ENCODE measurements at places on chromosomes 6 and 20. TPM values are rescaled to one million over a fixed set of nuclear protein-coding genes. Genes with fewer than 3 reads are reported as not detected.

Gene CTAGE9
- not detected for total RNA-seq

Gene PRSS16
- total RNA-seq = 17.7 TPM

Gene SLC35D3
- total RNA-seq = 0.57 TPM

Gene ARHGAP40
- 0.26 TPM for total RNA-seq

Gene MLN
- not detected for total RNA-seq

Gene KIF16B
- total RNA-seq = 7.4 TPM

Gene OOEP
- not detected for total RNA-seq

Gene CLIC5
- 0.20 TPM for total RNA-seq

Gene KCNK16
- not detected for total RNA-seq

Gene SLC17A3
- not detected for total RNA-seq

Gene DNMT3B
- 996 TPM for total RNA-seq

Gene HLA-DRB1
- total RNA-seq = 25.9 TPM

Gene RNF114
- 73.4 TPM for total RNA-seq

Gene C6orf58
- not detected for total RNA-seq

Gene TSBP1
- not detected for total RNA-seq

Gene FOXS1
- not detected for total RNA-seq

Gene KHDC1L
- total RNA-seq = not detected

Gene BEND3
- total RNA-seq = 72.1 TPM

Gene BTN3A1
- 2.5 TPM for total RNA-seq

Gene HLA-DPB1
- total RNA-seq = 23.4 TPM

Gene RNF8
- 34.7 TPM for total RNA-seq

Gene SEL1L2
- total RNA-seq = not detected

Gene CCN5
- total RNA-seq = not detected

Gene CAPN11
- total RNA-seq = 0.29 TPM

Gene HDGFL1
- not detected for total RNA-seq

Gene SEMG1
- total RNA-seq = 2.0 TPM

Gene CCR6
- not detected for total RNA-seq

Gene SIRPB1
- 1.0 TPM for total RNA-seq

Gene WFDC5
- total RNA-seq = not detected

Gene MYL9
- 217 TPM for total RNA-seq

Gene MTFR2
- total RNA-seq = 11.8 TPM

Gene SLC26A8
- total RNA-seq = 0.09 TPM

Gene LSM14B
- 77.9 TPM for total RNA-seq

Gene MAP7
- total RNA-seq = 51.1 TPM

Gene MYCT1
- 0.09 TPM for total RNA-seq

Gene DEFB128
- total RNA-seq = not detected

Gene OR2J2
- not detected for total RNA-seq

Gene SLC22A2
- 0.86 TPM for total RNA-seq

Gene NTSR1
- 0.11 TPM for total RNA-seq

Gene CYP21A2
- total RNA-seq = not detected

Gene C6orf141
- total RNA-seq = 35.9 TPM

Gene DDR1
- 258 TPM for total RNA-seq

Gene NDUFAF4
- total RNA-seq = 78.7 TPM
